ENCODE measurements at places on chromosomes 11 and 22. TPM values are rescaled to one million over a fixed set of nuclear protein-coding genes. Genes with fewer than 3 reads are reported as not detected.

CPT1B gene
- 2.1 TPM for polyA plus RNA-seq

NEFH gene
- 2.9 TPM for polyA plus RNA-seq

MIOX gene
- polyA plus RNA-seq = not detected

TRIM49 gene
- not detected for polyA plus RNA-seq

GVQW3 gene
- polyA plus RNA-seq = 0.96 TPM

CCDC81 gene
- polyA plus RNA-seq = 3.1 TPM

KCTD14 gene
- polyA plus RNA-seq = 1.3 TPM

DGCR6 gene
- polyA plus RNA-seq = 1.9 TPM

EXPH5 gene
- 0.04 TPM for polyA plus RNA-seq

OR6Q1 gene
- not detected for polyA plus RNA-seq

TRIM51 gene
- not detected for polyA plus RNA-seq

SMIM35 gene
- polyA plus RNA-seq = not detected

KCNJ5 gene
- 0.07 TPM for polyA plus RNA-seq

GLB1L2 gene
- polyA plus RNA-seq = 0.26 TPM

VSIG2 gene
- polyA plus RNA-seq = not detected

MFRP gene
- not detected for polyA plus RNA-seq

PATE4 gene
- not detected for polyA plus RNA-seq

GLYAT gene
- not detected for polyA plus RNA-seq

CLP1 gene
- polyA plus RNA-seq = 16.3 TPM
